ENCODE measurements at places on chromosomes 1 and 21. TPM values are rescaled to one million over a fixed set of nuclear protein-coding genes. Genes with fewer than 3 reads are reported as not detected.

DNASE2B gene
- 0.17 TPM for polyA plus RNA-seq

DCDC2B gene
- 2.6 TPM for polyA plus RNA-seq

GBP6 gene
- polyA plus RNA-seq: 0.23 TPM

FALEC gene
- 1.6 TPM for polyA plus RNA-seq

BSND gene
- 0.06 TPM for polyA plus RNA-seq

NHLH1 gene
- polyA plus RNA-seq: 4.9 TPM

PADI2 gene
- 32.6 TPM for polyA plus RNA-seq

LRRC39 gene
- 5.3 TPM for polyA plus RNA-seq

IRF6 gene
- 1.2 TPM for polyA plus RNA-seq

ADAMTSL4 gene
- polyA plus RNA-seq: 19.1 TPM

FAM177B gene
- not detected for polyA plus RNA-seq

CYP4A22 gene
- polyA plus RNA-seq: 1.0 TPM

KLHL12 gene
- polyA plus RNA-seq: 35.8 TPM

Data from spinal cord (tissue), 10 donors.